ENCODE measurements at places on chromosomes 7 and 10.

GRCh38 chr7:67306331-67306730 lies 309.7 kb downstream of the TYW1 start:
- DNase-seq, result no peak

GRCh38 chr10:59617996-59618395 lies 91.7 kb downstream of the SLC16A9 start:
- DNase-seq, result no peak

- DNase-seq, result no peak
These were observed 29.6 kb downstream of the CASP7 start for GRCh38 chr10:113709221-113709838.

DNA sequence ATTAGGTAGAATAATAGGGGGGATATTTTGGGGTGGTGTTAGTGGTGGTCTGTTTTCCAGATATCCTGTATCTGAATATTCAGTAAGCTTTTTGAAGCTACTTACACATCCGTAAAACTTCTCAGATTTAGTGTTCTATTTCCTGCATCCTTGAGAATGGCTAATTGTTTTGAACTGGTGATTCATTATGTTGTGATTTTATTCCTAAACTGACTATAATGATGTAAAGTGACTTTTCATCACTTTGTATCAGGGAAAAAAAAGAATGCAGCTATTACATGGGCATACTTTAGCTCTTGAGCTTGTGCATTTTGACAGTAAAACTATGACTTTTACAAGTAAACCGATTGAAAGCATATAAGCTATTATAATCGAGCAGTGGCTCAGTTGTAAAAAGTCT lies 18.2 kb downstream of the WAC start:
- no peak for DNase-seq

GRCh38 chr7:53002389-53002788 lies 33.0 kb upstream of the POM121L12 start:
- no peak for DNase-seq

DNA sequence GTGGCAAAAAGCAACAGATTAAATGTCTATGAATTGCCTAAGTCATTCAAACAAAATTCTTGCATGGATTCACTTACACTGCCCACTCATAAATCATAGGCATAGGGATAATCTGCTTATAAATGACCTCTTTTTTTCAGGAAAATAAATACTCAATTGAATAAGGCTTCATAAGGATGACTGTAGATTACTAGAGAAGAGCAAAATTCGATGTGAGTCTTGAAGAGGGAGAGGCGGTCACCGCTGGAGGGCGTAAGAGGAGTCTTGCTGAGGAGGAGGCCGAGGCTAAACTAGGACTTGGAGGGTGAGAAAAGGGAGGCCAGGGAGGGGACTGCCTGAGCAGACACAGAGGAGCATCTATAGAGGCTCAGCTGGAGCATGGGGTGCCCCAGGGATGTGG lies 135.4 kb upstream of the RSU1 start:
- no peak for DNase-seq

DNA sequence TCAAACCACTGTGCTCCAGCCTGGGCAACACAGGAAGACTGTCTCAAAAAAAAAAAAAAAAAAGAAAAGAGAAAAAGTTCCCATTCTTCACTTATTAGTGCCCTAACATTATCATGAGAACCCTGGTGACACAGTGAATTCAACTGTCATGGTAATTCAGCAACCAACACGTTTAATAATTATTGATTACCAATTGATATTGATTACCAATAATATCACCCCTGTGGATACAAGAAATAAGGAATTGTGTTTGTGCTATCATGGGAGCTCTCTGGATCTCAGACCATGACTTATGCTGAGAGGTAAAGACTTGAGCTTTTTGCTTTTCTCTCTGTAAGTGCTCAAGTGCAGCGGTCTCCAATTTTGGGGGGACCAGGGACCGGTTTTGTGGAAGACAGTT lies 195.3 kb downstream of the TPST1 start:
- DNase-seq, result no peak

DNA sequence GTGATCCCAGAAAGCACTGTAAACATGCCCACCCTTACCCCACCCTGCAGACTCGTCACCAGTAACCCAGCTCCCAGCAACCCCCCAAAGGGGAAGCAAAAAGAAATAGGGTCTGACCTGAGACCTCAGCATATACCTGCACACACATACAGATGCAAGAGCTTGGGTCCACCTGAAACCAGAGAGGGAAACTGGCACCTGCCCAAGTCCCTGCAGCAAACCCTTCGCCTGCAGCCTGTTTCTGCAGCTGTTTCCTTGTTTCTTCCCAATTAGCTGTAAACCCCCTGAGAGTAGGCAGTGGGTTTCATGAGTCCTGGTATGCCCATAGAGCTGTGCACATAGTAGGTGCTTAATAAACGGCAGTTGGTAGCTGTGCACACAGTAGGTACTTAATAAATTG lies 140.5 kb downstream of the FGFR2 start:
- DNase-seq, result no peak

DNA sequence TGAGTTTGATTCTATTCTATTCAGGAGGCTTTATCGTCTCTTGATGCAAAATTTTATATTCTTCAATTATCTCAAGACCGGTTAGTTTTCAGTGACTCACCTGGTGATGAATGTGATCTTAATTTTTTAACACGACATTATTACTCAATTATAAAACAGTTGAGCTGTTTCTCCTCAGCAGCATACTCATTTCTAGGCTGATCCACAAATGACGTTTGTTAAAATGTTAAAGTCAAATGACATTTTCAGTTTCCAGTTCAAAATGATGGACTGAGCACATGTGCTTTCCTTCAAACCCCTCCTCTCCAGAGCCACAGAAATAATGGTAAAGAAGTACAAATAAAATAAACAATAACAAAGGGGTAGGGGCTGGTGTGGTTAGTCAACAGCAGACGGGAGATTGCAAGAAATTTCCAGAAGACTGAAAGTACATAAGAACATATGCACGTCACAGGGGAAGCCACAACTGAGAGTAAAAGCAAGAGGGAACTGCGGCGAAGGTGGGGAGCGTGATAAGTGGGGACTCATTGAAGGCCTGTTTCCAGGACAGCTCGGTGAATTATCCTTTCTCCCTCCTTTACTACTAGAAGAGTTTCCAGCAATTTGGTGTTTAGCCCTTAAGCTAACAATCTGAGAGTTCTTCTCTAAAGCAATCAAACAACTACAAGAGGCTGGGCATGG lies 10.9 kb downstream of the MACROH2A2 start:
- DNase-seq, result peak; percentile 9

DNA sequence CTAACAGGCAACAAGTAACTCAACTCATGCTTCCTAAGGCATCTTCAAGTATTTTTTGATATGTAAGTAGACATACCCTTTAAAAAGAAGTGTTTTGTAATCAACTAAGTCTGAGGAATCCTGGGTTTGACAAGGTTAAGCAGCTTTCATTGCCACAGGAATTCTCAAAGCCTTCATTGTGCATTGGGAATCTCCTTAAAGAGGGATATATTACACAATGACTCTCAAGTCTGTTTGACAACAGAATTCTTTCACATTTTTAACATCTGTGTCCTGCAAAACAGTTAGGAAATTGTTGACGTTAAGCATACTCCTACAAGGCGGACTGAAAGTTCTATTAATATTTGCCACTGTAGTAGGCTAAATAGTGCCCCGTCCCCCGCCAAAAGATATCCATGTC lies 71.4 kb downstream of the SGMS1 start:
- no peak for DNase-seq

- no peak for DNase-seq
These were observed 33.9 kb downstream of the ECHDC3 start for GRCh38 chr10:11776080-11776479.

- no peak for DNase-seq
These were observed 54.7 kb upstream of the EBF3 start for GRCh38 chr10:130018730-130019185.

DNA sequence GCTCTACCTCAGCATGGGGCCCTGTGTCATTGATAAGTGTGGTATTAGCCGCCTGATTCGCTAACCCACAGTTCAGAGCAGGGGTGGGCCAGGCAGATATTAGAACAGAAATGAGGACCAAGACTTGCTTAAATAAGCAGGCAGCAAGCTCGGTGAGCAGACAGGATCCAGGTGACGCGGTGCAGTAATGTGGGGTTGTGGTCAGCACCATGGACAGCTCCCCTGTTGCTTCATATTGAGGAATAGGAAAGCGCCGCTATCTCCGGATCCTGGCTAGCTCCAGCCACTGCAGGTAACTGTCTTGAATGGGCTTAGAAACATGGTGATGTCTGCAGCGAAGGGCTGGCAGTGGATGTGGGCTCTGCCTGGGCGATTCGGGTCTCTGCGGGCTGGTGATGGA lies 51.3 kb upstream of the GPR26 start:
- peak; percentile 43 for DNase-seq

DNA sequence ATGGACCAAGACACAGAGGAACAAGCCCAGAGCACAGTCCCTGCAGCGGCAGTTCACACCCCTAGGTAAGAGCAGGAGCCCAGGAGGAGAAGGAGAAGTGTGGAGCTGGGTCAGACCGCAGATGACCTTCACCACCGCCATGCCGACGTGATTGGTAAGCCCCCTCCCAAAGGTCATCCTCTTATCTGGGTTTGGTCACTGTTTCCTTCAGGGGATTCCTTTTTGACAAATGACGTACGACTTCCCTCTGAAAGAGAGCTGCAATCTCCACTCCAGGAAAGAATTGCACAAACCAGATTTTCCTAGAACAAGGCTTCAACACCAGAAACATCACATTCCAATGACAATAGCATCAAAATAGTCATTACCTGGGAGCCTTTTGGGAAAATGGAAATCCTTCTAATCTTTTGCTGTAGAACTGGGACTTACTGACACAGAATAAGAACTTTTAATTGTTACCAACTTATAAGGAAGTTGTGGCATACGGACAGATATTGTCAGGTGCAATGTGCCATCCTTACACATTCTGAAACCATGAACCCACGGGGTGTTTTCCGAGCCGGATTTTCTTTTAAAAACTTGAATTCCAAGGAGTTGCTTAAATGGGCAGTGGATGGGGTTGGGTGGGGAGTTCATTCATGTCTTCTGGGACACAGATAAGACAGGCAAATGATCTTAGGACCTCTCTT lies 20.8 kb upstream of the ADAM12 start:
- no peak for DNase-seq

DNA sequence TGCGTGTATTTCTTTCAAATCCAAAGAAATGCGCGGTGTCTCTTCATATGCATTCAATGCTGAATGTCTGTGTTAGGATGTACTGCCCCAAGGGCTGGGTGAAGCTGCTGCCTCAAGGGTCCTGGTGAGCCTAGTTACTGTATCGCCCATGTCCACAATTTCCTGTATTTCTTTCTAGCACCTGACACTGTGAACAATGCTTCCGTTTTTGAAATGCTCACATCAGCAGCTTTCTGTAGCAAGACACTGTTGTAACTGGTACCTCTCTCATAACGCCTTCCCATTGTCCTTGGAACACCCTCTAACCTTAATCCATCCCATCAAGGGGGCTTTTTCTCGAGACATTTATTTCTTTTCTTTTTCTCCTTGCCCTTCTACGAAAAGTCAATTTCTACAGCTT lies 25.1 kb downstream of the NRP1 start:
- no peak for DNase-seq

DNA sequence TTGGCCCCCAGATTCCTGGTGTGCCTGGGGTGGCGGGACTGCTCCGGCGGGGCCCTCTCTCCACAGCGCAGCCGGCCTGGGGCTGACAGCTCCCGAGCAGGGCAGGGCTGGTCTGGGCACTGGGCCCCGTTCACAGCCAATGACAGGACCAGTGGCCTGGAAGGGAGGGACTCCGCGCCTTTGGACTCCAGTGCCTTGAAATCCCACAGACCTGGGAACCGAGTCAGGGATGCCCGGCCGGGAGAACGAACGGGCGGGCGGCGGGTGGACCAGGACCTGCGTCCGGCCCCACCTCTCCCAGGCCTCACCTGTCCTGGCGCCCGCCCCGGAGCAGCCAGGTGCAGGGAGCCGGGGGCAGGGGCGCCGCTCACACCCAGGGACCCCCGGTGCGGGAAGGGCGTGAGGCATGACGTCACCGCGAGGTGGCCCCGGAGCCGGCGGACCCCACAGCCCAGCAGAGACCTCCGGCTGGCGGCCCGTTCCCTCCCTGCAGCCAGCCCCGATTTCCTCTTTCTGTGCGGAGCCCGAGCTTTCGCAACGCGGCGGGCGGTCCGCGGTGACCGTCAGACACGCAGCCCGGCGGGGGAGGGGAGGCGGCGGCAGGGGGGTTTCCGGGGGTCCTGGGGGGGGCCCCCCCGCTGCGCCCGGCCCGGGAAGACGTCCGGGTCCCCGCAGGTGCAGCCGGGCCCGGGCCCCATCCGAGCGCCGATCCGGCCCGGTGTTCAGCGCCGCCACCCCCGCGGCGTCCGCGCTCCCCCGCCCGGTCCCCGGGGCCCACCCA lies 743 bp downstream of the ADAP1 start:
- peak; percentile 23 for DNase-seq

DNA sequence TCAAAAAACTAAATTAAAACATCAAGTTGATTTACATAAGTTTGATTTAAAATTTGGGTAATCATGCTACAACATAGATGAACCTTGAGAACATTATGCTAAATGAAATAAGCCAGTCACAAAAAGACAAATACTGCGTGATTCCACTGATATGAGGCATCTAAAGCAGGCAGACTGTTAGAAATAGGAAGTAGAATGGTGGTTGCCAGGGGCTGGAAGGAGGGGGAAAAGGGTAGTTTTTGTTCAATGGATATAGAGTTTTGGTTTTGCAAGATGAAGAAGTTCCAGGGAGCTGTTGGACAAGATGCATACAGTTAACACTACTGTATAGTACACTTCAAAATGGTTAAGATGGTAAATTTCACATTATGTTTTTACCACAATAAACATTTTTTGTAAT lies 45.0 kb upstream of the IFRD1 start:
- no peak for DNase-seq

DNA sequence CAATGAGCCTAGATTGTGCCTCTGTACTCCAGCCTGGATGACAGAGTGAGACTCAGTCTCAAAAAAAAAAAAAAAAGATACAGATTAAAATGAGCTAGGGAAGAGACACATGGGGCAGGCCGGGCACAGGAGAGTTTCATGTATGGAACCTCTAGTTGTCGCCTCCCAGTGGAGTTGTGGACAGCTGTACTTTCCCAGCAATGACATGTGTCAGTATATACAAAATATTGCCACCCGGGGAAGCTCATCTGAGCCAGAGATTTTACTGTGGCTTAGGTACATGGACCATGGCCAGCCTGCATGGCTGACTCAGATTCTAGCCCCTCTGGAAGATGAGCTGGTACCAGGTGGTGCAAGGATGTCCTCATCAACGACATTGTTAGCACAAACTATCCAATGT lies 87.4 kb downstream of the COL26A1 start:
- DNase-seq, result no peak
